Osteoblast (primary cell): ENCODE measurements at places on chromosomes 13 and 19.

GRCh38 chr13:78339927-78340326 is 263.4 kb downstream of the POU4F1 start:
- H3K4me1 ChIP-seq = no peaks in the 10 kb centered on the region
- no peak overlapping the region for H3K27ac ChIP-seq
- no peak overlapping the region for H3K4me3 ChIP-seq
- no peaks in the 10 kb centered on the region for H3K27me3 ChIP-seq

DNA sequence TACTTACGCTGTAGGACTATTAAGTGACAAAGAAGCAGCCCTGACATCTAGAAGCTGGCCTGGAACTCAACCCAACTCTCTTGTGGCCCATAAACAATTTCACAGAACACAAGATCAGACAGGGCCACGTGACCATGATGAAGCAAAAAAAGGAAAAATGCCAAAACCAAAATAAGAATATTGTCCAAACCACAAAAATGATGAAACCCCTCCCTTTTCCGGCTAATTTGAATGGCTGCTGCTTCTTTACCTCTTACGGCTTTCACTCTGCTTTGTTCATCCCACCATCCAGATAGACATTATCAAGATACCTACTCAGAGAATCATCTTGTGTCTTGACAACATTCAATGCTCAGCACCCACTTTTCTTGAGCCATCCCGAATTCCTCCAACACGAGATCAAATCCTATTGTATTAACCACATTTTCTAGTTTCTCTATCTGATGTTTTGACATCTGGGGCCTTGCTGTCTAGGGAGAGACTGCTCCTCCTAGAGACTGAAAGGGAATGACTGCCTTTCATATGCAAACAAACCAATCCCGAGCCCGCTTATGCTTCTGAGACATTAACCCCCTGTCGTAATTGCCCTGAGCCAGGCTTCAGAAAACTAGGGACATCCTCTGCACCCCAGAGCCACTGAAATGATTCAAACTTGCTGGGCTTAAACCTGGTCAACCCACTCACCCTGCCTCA is 186.3 kb downstream of the TDRD3 start:
- H3K36me3 ChIP-seq = no peaks in the 10 kb centered on the region
- peak overlapping the region; percentile 93 for H3K27ac ChIP-seq
- H3K4me3 ChIP-seq = peak overlapping the region; percentile 65
- peaks cover 26% of the 10 kb centered on the region for H3K4me1 ChIP-seq

GRCh38 chr19:1064661-1065605 is 2.0 kb upstream of the ARHGAP45 start:
- H3K4me3 ChIP-seq = no peak overlapping the region
- H3K4me1 ChIP-seq = no peaks in the 10 kb centered on the region
- peak; percentile 97 for DNase-seq
- H3K36me3 ChIP-seq = no peaks in the 10 kb centered on the region
- H3K27ac ChIP-seq = no peak overlapping the region
- H3K27me3 ChIP-seq = peaks cover 30% of the 10 kb centered on the region

GRCh38 chr19:58361900-58362271 is 665 bp downstream of the ZNF497 start:
- H3K27ac ChIP-seq = peak overlapping the region; percentile 96
- peak overlapping the region; percentile 90 for H3K4me3 ChIP-seq
- no peaks in the 10 kb centered on the region for H3K36me3 ChIP-seq
- H3K4me1 ChIP-seq = peaks cover 8% of the 10 kb centered on the region
- peak; percentile 97 for DNase-seq

GRCh38 chr13:51601601-51602565 is 17.6 kb downstream of the WDFY2 start:
- H3K27me3 ChIP-seq = no peaks in the 10 kb centered on the region
- no peak overlapping the region for H3K27ac ChIP-seq

- no peak overlapping the region for H3K27ac ChIP-seq
- no peaks in the 10 kb centered on the region for H3K36me3 ChIP-seq
- H3K4me1 ChIP-seq = no peaks in the 10 kb centered on the region
- DNase-seq = peak; percentile 54
Observed at GRCh38 chr19:13633109-13633508, 126.8 kb upstream of the CACNA1A start.

- H3K4me1 ChIP-seq = peaks cover 16% of the 10 kb centered on the region
- H3K36me3 ChIP-seq = no peaks in the 10 kb centered on the region
- DNase-seq = no peak
- H3K4me3 ChIP-seq = no peak overlapping the region
- H3K27ac ChIP-seq = no peak overlapping the region
Observed at GRCh38 chr13:51291341-51291740, 48.1 kb upstream of the SERPINE3 start.

DNA sequence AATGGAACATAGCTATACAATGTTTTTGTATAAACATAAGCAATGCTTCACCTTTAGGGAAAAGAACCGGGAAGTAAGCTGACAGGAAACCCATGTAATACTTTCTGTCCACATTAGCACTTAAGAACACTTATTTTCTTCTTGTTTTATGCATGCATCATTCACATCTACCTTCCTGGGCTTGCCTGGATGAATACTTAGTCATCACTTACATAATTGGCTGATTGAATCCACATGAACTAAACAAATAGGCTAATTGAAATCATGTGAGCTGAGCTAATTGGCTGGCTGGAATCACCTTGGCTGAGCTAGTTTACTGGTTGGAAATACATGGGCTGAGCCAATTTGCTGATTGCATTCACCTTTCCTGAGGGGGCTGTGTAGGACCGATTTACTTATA is 78.8 kb downstream of the ZNF726 start:
- H3K36me3 ChIP-seq = no peaks in the 10 kb centered on the region
- DNase-seq = no peak

GRCh38 chr13:98476106-98476505 is 100.8 kb downstream of the STK24 start:
- H3K4me1 ChIP-seq = peaks cover 33% of the 10 kb centered on the region
- DNase-seq = peak; percentile 78
- H3K27me3 ChIP-seq = no peaks in the 10 kb centered on the region
- H3K4me3 ChIP-seq = no peak overlapping the region
- peak overlapping the region; percentile 79 for H3K27ac ChIP-seq

DNA sequence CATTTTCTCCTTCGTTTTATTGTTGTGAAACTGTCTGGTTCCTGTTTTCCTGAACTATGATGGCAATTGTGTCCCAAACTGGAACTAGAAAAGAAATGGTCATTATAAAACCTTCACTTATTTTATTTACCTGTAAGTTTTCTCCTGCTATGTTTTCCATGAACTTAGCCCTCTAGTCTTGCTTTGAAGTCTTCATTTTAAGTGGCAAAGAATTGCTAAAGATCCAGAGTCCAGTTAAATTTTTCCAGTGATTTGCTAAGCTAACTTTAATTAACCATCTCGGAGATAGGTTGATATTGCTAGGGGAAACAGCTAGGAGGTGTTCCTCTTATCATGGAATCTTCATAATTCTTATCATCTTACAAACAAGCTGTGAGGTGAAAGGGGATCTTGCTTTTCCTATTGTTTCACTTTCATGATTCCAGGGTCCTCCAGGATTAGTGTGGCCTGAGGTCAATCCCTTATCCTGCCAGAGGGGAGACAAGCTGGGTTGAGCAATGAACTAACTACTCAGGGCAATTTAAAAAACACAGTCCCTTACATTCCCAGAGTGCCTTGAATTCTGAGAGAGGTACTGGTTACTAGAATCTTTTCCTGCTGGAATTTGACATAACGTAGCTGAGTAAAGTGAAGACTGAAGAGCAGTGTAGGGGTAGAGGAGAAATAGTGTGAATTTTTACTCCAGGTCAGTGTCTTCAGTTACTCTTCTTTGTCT is 112.5 kb downstream of the ESD start:
- no peak overlapping the region for H3K4me3 ChIP-seq
- DNase-seq = no peak
- no peaks in the 10 kb centered on the region for H3K27me3 ChIP-seq
- H3K36me3 ChIP-seq = no peaks in the 10 kb centered on the region

DNA sequence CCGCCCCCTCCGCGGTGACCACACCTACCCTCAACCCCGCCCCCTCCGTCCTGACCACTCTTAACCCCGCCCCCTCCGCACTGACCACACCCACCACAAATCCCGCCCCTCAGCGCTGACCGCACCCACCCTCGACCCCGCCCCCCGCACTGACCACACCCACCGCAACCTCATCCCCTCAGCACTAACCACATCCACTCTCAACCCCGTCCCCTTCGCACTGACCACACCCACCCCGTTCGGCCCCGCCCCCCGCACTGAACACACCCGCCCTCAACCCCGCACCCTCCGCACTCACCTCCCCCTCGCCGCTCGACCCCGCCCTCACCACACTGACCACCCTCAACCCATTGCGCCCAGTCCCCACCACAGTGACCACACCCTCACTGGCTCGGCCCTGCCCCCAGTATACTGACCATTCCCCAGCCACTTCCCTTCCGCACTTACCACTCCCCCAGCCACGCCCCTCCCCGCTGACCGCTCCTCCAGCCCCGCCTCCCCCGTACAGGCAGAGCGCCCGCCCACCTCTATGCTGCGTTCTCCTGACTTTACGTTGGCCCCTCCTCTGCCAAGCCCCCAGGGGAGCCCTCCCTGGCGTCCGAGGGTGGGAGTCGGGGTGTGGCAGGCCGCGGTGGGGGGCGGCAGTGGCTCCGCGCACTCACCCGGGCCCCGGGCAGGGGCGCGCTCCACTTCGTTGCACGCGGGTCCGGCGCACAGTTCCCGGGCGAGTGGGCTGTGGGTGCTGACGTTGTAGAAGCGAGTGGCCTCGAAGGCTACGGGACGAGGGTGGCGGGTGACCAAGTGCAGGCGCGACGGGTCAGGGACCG is 8.4 kb downstream of the F2RL3 start:
- H3K27ac ChIP-seq = no peak overlapping the region
- no peaks in the 10 kb centered on the region for H3K4me1 ChIP-seq
- peak overlapping the region; percentile 68 for H3K4me3 ChIP-seq
- DNase-seq = peak; percentile 99
- H3K36me3 ChIP-seq = no peaks in the 10 kb centered on the region
- peaks cover 2% of the 10 kb centered on the region for H3K27me3 ChIP-seq

DNA sequence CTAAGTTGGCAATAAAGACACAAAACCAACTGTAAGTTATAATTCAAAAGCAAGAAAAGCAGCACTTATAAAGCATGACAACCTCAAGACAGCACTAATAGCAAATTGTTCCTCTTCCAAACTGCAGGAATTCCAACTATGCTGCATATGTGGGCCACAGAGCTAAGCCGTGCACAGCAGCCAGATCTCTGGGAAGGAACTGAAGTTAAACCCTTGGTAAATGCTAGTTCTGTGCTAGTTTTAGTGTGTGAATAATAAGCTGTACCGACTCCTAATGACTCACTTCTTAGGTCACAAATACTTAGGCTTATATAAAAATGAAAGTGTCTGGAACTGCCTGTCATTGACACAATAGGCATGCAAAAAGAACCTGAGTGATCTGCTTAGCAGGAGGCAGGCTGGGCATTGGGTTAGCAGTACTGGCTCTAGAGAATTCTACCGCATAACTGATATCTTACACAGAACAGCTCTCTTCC is 21.2 kb upstream of the GTF3A start:
- peaks cover 8% of the 10 kb centered on the region for H3K27me3 ChIP-seq
- DNase-seq = peak; percentile 85
- H3K4me3 ChIP-seq = no peak overlapping the region
- no peaks in the 10 kb centered on the region for H3K36me3 ChIP-seq
- peak overlapping the region; percentile 42 for H3K27ac ChIP-seq
- peaks cover 16% of the 10 kb centered on the region for H3K4me1 ChIP-seq
